ENCODE measurements at places on chromosomes 12 and 14.

DNA sequence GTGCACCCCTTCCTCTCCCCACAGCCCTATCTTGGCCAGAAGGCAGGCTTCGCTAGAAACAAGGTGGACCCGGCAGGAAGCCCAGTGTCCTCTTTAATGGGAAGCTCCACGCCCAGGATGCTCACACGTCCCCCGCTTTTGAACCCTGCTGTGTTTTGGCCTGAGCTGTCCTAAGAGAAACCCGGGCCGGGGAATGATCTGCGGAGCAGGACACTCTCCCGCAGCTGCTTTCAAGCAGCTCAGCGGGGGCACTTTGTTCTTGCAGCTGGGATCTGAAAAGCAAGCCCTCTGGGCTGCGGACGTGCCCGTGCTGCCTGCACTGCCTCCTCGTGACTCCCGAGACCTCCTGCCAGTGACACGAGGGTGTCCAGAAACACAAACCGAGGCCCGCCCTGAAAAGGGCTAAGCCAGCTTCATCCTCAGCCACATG, 30.0 kb downstream of the SCARB1 start:
- DNase-seq = peak; percentile 48

GRCh38 chr14:54676812-54677708, 110.1 kb downstream of the SAMD4A start:
- DNase-seq = peak; percentile 57

DNA sequence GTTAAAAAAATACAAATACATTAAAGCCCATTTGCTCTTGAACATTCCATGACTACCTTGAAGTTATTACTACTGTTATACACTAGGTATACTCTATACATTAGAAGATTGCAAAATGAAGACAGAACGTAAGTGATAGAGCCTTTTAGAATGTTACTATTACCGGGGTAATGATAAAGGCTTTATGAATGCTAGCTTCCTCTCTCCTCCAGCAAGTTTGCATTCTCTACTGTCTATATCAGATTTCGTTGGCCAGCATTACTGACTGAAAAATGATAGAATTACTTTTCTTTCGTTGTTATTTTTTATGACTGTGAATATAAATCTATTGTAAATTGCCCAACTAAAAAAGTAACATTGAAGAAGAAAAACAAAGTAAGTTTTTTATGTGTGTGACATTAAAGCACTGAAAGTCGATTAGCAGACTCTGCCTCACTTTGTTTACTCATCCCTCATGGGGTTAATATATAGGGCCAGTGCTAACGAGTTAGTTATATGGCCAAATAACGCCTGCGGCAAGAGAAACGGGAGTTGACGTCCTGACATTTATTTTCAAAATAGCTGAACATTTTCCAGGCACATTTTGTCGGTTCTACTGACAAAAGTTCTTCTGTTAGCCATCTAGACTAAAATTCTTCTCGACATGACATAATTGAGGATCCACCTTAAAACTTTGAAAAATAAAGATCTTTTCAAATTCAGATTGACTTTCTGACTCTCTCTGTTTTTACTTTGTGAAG, 163.8 kb upstream of the KITLG start:
- no peak for DNase-seq

DNA sequence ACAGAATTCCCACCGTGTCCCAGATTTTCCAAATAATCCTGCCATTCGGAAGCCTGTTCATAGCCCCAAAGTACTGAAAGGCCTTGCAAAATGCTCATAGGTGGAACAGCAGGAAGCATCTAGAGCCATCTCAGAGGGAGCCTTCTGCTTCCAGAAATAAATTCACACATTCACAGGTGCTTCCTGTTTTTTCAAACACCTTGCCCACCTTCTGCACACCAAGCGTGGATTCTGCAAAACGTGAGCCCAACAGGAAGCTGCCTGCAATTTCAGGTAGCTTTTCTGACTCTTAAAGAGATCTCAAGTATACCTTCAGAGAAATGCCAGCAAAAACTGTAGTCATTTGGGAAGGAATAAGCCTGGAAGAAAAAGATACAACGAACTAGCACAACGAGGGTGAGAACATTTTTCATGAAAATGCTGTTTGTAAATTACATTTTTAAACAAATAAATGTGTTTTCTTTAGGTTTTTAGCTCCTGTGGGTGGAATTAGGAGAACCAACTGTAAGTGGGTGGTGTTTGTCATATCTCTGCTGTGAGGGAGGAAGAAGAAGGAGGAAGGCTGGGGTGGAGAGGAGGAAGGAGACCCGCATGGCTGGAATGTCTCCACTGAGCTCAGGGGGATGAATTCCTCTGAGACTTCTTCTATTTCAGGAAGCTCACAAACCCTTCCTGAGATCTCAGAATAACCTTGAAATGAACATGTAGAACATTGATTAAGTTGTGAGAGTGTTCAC, at the start of gene IFNG-AS1:
TSS of gene IFNG-AS1 (plus strand) at position 264 of the 737 bp plus-strand sequence.
- DNase-seq = no peak

- no peak for DNase-seq
Observed at GRCh38 chr12:75634244-75635222, 123.1 kb upstream of the KRR1 start.

- DNase-seq = peak; percentile 97
Observed at GRCh38 chr12:132887513-132888351, at the start of gene CHFR. Gene CHFR, minus strand, starts transcription at chr12:132887605. Its CDS starts 277 bp downstream, at chr12:132887328.

- DNase-seq = no peak
Observed at GRCh38 chr14:100830681-100831080, 4.8 kb downstream of the MEG3 start.

GRCh38 chr12:12726555-12727093, 9.5 kb downstream of the CDKN1B start:
- peak; percentile 33 for DNase-seq

DNA sequence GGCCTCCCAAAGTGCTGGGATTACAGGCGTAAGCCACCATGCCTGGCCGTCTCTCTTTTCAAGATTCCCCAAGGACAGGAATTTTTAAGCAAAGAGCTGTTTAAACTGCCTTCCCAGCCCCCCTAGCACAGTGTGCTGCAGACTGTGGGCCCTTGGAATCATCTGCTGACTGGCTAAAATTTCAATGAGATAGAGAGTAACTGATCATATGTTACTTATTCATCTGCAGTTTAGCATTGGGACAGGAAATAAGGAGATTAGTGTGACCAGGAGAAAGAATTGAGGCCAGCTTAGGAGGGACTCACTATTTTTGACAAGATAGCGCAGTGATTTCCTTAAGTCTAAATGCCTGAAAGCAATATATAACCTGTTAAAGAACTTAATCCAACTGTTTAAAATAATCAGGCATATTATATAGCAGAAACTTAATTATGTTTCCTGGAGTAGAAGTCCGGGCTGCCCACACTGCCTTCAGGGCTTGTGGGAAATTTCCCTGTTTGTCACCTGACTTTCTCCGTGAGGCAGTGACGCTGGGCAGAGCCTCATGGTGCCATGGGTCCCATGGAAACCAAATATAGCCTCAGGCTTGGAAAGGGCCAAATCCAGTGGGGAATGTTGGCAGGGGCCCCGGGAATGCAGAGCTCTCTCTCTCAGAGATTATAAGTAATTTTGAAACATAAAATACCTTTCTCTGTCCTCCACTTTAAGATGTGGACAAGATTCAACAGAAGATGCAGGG, 22.8 kb upstream of the CEBPE start:
- peak; percentile 77 for DNase-seq

- no peak for DNase-seq
Observed at GRCh38 chr12:67632005-67632404, 16.5 kb upstream of the DYRK2 start.

GRCh38 chr14:72464226-72464625, 429.7 kb downstream of the DPF3 start:
- DNase-seq = no peak

DNA sequence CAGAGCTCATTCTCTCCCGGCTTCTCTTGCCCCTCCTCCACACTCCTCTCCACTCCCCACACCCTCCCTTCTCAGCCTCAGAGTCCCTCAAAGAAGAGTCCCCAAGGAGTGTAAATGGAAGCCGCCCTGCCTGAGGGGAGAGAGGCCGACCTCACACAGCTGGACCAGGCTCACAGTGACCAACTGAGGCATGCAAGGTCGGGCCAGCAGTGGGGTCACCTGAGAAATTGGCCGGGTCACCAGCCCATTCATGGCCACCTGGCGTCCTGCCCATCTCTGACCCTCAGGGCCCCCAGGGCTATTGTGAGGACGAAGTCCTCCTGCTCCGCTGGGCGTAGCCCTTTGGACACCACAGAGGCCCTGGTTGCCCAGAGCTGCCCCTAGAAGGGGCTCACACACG, 49.5 kb upstream of the NUAK1 start:
- DNase-seq = no peak

- peak; percentile 66 for DNase-seq
Observed at GRCh38 chr12:12561371-12562015, 1.2 kb downstream of the DUSP16 start.

GRCh38 chr12:131091413-131091975, 137.8 kb downstream of the ADGRD1 start:
- DNase-seq = no peak

GRCh38 chr12:5186715-5187114, 143.0 kb downstream of the KCNA5 start:
- DNase-seq = no peak

DNA sequence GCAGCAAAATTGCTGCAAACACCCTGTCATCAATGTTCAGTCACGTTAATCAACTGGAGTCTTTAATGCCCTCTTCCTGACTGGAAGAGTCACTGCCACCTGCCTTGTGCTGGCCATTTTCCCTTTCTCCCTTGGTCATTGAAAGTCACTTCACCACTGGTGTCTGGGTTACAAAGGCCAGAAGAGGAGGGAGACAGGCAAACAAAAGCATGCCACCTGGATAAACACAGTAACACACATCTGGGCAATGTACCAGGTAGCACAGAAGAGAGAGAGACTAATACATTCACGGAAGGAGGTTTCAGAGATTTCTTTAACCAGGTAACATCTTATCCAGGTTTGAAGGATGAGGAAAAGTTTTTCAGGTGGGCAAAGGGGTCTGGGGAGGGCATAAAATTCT, 32.7 kb downstream of the GPHB5 start:
- no peak for DNase-seq

- no peak for DNase-seq
Observed at GRCh38 chr12:81143057-81143456, 65.2 kb downstream of the ACSS3 start.

- no peak for DNase-seq
Observed at GRCh38 chr14:50044042-50044651, 72.2 kb downstream of the VCPKMT start.

GRCh38 chr12:6771509-6772330, 600 bp upstream of the LAG3 start:
- no peak for DNase-seq

- no peak for DNase-seq
Observed at GRCh38 chr14:100778526-100778882, 47.4 kb upstream of the MEG3 start.

- no peak for DNase-seq
Observed at GRCh38 chr14:54554401-54554800, 12.5 kb upstream of the SAMD4A start.

- DNase-seq = no peak
Observed at GRCh38 chr12:15858353-15858752, 23.8 kb upstream of the STRAP start.

- DNase-seq = no peak
Observed at GRCh38 chr12:25924491-25925001, 33.9 kb upstream of the RASSF8 start.

GRCh38 chr12:26367991-26368730, 172.8 kb downstream of the SSPN start:
- no peak for DNase-seq

- no peak for DNase-seq
Observed at GRCh38 chr14:53517270-53517960, 364.3 kb upstream of the DDHD1 start.

DNA sequence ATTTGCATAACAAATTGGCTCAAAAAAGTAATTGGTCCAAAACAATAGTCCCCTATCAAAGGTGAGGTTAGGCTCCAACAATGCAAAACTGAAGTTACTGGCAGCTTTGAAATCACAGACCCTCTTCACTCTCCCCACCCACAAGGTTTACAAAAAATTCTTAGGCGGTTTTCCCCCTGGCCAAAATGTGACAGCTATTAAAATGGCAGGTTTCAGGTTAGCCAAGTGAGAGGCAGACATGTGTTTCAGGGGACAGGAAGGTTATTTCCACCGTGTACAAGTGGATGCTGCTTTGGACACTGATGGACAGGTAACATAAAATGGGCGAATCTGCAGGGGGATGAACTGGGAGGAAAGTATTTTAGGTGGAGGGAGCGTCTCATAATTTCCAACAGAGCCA, 888 bp upstream of the SPIC start:
- no peak for DNase-seq
